ENCODE measurements at places on chromosomes 5 and 9.

GRCh38 chr5:9621379-9621903 is 8.7 kb downstream of the TAS2R1 start:
- no peak for DNase-seq

DNA sequence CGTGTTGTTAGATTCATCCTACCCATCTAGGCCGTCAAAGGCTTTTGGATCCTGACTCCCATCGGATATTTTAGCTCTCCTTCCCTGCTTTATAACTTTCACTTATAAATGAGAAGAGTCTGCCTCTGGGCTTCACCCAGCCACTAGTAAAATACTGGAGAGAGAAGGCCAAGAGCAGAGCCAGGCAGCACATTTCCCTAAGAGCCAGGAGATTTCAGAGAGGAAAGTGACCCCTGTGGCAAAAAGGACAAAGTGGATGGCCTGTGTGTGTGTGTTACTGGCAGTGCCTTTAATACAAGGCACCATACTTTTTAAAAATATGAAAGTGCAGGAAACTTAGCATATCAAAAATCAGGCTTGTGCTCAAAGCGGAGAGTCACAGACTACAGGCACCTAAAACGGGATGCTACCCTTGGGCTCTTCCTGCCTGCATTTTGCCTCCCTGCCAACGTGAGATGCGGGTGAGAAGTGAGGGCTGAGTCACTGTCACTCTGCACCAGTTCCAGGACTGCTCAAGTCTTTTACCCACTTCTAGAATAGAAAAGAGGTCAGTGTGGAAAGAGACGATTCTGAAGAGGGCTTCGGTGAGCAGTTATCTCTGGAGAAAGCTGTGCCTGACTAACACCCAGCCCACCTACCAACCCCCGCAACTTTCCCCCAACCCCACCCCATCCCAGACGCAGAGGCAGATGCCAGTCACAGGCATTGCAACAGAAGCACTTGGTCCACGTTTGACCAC is 15.9 kb downstream of the NFIL3 start:
- no peak for DNase-seq

- peak; percentile 77 for DNase-seq
These were observed at the start of gene SRA1 for GRCh38 chr5:140557136-140557805. Gene SRA1, minus strand, starts transcription at chr5:140557473. Its CDS starts 21 bp downstream, at chr5:140557452.

GRCh38 chr9:84744195-84744594 is 74.7 kb downstream of the NTRK2 start:
- peak; percentile 56 for DNase-seq

DNA sequence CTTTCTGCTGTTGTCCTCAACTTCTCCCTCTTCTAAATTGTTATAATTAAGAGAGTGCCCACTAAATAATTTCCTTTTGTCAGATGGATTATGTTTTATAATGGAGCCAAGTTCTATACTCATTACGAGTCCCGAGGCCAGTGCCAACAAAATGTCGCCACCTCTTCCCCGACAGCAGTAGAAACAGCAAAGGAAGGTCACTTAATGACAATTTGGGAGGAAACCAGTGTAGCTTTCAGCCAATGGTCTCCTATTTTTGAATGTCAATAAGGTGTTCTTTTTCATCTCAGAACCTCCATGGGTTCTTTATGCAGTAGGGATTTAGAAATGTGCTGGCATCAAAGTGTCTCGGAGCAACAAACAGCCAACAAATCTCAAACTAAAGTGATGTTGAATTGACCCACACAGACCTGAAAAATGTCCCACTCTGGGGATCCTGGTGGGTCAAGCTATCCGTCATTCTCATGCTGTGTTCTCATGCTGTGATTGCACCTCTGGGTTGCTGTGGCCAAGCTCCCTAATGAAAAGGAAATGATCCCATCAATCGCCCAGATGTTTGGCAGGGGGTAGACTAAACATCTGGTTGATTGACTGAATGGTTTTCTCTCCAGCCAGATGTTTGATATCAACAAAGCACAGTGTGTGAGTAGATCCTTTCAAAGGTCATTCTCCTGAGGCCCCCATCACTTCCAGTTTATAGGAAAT is 291.9 kb downstream of the DMAC1 start:
- no peak for DNase-seq

GRCh38 chr5:1062761-1063568 is 48.9 kb downstream of the SLC12A7 start:
- no peak for DNase-seq

DNA sequence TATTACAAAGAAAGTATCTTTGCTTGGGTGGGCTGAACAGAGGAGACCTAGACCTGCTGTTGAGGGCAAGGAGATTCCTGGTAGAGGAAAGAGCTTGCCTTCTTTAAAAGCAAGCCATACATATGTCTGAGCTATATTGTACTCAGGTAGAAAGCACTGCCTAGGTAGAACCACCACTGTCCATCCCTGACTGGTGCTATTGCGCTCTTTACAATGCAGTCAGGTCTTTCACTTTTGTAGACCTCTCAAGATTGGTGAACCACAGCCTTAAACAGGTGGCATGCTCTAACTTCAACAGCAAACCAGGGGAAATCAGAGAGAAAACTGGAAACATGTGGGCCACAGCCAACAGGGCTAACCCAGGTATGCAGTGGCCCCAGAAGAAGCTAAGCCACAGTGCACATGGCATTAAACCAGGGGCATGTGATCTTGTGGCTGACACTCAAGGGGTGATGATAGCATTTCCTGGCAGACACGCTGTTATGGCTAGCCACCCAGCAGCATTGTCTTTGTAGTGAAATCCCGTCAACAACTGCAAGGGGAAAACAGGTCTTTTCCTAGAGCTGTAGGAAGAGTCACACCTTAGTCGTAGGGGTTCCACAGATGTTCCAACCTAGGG is 253.9 kb upstream of the PCSK5 start:
- no peak for DNase-seq

DNA sequence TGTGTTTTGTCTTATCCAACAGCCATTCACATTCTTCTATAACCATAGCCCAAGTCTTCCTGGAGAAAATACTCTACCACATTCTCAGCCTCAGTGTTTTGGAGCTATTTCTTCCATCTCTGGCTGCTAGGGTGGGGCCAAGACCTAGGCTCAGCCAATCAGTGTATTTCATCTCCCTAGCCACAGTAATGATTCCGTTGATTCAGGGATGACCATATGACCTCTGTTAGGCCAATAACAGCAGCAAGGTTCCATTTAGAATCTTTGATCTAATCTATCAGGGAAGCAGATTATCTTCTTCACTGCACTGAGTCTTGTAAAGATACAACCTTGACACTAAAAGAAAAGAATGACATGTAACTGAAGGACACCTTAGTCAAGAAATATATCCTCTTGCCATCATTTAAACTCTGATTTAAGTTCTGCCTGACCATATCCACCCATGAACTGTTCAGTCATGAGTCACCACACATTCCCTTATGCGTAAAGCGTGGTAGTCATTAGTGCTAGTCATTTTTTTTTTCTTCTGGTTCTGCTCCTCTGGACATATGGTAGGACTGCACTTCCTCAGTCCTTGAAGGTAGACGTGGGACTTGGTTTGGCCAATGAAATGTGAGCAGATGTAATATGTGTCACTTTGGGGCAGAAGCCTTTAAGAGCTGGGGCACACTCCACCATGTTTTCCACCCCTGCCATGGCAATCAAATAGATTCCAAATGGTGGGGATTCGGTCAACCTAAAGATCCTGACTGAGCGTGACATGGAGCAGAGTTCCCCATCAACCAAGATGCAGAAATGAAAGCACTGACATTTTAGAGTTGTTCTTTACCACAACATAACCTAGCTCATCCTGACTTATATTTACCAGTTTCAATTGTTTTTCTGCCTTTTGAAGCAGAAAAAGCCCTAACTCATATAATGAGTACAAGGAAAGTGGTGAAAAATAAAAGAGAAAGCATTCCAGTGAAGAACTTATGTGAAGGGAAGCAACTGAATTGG is 12.7 kb upstream of the PRELID2 start:
- DNase-seq = no peak

GRCh38 chr5:143677403-143677802 is 134.6 kb upstream of the HMHB1 start:
- DNase-seq = no peak

DNA sequence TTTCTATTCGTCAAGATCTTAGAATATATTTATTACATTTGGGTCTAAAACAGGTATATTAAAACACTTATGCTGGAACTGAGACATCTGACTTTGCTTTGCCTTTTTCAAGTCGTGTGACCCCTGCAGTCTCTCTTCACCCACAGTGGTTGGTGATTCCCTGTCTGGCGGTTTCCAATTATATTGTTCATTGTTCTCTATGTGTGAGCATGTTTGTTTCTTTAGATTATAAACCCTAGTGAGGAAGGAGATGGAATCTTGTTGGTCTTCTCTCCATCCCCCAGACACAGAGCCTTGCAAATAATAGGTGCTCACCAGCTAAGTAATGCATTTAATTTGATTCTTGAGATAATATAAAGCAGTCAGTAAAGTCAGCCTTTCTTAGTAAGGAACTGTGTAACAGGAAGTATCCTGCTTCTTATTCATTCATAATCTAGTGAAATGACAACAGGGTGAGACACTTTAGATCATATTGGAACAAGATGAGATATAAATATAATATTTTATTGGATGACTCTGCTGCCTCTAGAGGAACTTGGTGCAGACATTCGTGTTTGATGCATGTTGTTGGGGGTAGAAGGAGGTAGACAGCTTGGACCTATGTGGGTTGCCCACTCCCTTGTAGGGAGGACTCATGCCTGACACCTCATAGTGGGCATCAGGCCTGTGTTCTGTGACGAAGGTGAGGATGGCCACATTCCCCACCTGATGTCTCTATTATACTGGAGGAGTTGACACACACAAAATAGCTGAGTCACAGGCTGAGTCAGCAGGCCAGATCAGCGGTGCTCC is 88.1 kb downstream of the FGF1 start:
- no peak for DNase-seq

DNA sequence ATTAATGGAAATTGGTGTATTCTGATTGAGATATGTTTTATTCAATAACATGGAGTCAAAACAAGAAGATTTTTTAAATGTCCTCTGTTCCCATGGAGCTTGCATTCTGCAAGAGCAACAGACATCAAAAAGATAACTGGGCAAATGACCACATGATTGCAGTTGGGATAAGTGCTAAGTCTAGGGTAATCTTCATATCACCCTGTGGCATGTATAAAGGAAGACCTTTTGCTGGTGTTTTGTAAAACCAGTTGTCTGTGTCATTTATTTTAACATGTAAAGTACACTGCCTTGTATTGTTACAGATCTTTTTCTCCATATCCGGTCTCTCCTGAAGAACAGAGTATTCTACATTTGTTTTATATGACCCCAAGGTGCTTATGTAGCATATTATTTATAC is 44.0 kb downstream of the PTCD2 start:
- DNase-seq = no peak

GRCh38 chr9:85258823-85259370 is 482.9 kb downstream of the AGTPBP1 start:
- no peak for DNase-seq

GRCh38 chr5:54073735-54074134 is 236.6 kb downstream of the ARL15 start:
- DNase-seq = no peak

DNA sequence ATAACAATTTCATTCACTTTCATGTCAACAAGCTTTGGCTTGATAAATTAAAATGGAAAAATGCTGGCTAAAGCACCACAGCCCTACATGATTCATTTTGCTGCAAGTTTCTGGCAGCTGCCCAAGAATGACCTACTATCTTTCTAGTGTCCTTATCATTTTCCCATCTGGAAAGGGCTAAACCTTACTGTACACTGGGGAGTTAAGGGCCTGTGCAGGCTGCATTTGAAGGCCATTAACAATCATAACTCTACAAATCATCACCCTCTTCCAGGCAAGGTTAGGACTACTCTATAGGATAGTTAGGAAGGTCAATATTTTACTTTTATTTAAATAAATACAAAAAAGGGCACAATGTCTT is 579.7 kb upstream of the ZNF608 start:
- DNase-seq = no peak

DNA sequence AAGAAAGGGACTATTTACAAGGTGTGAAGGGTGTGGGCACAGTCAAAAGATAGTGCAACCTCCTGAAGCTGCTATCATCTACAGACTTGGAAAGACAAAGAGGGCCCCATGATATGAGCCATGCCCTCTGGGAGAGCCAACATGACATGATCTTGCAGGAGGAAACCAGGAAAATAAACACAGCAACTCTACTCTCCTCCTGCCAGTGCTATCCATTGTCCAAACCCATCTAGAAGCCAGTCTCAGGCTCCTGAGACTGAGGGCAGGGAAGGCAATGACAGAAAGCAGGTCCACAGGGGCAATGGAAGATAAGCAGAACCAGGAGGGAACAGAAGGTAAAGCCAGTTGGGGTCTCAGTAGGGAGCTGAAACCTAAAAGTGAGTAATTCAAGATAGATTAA is 37.1 kb downstream of the PLPP1 start:
- DNase-seq = no peak

DNA sequence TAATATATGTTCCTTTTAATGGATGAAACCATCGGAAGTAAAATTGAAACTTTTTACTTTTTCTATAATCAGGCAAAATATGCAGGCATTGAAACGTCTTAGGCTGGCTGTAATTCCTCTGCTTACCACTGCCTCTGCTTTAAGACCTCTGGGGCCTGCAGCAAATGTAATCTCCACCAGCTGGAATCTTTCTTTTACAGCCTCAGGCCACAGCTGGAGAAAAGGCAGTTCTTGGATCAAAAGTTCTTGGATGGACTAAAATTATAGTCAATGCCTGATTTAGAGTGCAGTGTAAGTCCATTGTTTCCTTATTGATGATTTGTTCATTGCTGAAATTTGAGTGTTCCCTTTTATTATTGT is 396.7 kb downstream of the KCTD16 start:
- no peak for DNase-seq

DNA sequence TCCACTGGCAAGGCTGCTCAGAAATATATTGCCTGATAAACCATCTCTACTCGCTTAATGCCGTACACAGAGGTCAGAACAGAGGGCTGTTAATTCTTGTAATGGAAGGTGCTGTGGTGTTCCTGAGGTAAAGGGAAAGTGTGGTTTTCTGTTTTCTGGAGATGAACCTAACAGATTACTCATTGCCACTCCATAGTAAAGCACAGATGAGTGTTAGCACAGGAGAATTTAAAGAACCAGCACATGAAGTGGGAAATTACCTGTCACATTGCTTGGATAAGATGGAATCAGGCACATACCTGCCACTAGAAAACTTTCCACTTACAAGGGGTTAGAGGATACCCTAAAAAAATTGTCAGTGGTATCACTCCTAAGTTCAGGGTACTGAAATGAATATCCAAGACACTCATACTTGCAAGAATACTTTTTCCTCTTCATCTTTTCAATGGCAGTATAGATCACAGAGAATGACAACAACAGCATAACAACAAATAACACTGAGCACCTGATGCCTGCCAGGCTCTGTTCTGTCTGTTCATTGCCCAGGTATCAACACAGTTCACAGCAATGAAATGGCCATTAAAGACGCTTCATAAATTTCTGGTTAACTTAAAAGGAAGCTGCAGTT is 152.9 kb upstream of the GNA14 start:
- no peak for DNase-seq

DNA sequence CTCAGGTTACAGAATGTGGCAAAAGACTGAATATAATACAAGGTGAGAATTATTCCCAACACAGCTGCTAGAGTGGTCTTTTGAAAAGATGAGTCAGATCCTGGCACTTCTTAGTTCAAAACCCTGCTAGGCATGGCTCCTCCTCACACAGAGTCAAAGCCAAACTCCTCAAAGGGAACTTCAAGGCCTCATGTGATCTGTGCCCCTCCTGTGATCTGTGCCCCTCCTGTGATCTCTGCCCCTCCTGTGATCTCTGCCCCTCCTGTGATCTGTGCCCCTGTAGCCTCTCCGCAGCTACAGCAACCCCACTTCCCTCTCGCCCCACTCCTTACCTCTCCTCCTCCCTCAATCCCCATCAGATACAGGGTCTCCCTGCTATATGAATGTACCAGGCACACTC is 525.5 kb upstream of the CCNG1 start:
- DNase-seq = no peak

All from T-helper 1 cell (primary cell).